ENCODE measurements at places on chromosomes 2 and 18.

GRCh38 chr2:28607730-28608499 is 112.1 kb downstream of the PLB1 start:
- DNase-seq, result no peak

GRCh38 chr2:96869822-96870625 is at the start of gene SEMA4C:
Gene SEMA4C (minus strand): TSS chr2:96870080. CDS start chr2:96867886, 2,194 bp downstream.
- DNase-seq, result no peak

DNA sequence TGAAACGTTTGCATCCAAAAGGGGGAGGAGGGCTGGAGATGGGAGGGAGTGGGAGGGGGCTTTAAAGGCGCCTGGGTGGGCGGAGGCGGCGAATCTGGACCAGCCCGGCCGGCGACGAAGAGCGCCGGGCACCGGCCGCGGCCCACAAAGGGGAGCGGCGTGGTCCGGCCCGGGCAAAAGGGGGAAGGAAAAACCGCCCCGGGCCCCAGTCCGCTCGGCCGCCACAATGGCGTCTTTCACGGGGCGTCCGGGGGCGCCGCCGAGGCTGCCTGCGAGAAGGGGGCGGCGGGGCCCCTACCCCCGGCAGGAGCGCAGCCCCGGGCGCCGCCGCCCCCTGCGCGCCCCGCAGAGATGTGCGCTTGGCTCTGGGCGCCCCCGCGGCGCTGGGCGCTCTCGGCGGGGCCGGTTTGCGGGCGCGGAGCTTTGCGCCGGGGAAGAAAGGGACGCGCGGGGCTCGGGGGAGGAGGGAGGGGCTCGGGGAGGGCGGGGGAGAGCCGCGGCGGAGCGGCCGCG is 108.1 kb upstream of the KCTD1 start:
- DNase-seq, result no peak

- DNase-seq, result no peak
These were observed 370.8 kb downstream of the TNS1 start for GRCh38 chr2:217632043-217632442.

DNA sequence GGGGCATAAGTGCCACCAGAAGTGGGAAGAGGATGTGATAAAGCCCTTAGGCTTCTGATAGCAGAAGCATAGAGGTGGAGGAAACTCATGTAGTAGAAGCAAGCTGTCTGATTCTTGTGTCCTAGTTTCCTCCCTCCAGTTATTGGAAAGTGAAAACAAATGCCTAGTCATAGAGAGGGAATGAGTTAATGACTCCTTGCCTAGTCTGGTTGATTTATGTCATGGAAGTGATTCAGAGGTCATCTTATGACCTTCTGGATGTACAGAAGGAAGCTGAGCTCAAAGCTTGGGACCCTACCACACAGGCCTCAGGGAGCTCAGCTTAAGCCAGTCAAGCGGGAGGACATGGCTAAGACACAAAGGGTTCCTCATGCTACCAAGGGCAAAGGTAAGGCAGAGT is 232.2 kb downstream of the THSD7B start:
- DNase-seq, result no peak

Data from natural killer cell treated with Interleukin-12 subunit alpha and Interleukin-12 subunit beta and Interleukin-15 and Interleukin-18, amount 100 ng/mL, for 72 hours (primary cell).